ENCODE measurements at places on chromosomes 13 and 19.

DNA sequence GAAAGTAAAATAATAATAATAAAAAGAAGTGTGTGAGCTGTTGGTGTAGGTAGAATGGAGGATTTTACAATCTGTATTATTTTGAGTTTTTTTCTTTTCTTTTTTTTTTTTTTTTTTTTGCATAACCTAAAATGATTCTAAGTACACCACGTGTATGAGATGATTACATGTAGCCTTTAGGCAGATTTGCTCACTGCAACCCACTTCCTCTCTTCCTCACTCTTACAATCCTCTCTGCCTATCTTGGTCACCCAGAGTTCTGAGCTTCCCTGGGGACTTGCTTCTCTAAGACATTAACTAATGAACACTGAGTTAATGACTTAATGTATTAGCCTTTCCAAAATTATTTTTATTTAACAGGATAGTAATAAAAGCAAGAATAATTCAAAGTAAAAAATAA, 1169.6 kb downstream of the EFNB2 start:
- DNase-seq, result no peak

DNA sequence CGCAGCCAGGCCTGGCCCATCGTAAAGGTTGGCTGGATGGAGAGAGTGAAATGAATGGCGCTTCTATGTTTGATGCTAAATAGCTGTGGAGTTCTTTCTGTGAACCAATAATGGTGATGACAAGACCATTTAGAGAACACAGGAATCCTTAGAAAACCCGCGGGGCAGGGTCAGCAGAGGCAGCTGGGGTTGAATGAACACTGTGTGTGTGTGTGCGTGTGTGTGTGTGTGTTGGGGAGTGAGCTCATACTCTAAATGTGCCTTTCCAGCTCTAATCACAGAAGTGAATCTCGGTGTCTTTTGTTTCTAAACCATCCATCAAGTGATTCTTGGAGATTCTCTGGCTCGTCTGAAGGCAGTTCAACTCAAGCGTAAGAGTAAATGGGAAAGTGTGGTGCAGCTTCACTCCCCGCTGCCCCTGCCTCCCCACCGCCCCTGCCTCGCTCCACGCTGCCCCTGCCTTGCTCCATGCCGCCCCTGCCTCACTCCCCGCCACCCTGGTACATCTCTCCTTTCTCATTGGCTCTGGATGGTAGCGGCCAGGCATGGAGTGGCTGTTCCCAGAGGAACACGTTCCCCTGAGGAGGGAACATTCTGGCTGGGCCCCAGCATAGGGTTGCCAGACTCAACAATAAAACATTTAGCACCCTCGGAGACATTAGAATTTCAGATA, 21.2 kb downstream of the TMPRSS9 start:
- DNase-seq, result no peak

DNA sequence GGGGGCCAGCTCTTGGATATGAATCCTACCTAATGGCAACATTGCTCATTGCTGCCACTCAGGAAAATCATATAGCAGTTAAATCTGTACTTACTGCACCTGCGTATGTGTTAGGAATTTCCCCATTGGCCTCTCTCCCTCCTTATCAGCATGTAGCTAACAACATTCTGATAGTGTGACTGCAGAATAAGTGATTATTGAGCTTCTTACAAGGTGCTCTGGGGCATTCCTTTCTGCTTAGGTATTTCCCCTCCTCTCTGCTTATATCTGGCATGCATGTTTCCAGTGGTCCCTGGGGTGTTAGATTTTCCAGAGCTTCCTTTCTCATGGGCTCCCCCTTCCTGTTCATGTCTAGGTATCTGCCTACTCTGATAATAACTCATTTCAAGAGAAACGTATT, 414.1 kb upstream of the SLITRK1 start:
- no peak for DNase-seq

DNA sequence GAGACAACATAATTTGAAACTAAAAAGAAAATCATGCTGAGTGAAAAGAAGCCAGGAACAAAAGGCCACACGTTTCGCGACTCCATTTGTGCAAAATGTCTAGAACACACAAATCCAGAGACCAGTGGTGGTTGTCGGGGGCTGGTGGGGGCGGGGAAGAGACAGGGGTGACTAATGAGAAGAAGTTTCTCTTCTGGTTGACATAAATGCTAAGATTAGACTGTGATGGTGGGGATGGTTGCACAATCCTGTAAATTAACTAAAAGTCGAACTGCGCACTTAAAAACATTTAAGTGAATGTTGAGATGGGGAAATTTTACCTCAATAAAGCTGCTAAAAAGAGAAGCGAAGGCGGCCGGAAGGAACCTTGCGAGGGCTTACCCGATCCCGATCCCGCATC, 7.1 kb downstream of the AKAP8 start:
- DNase-seq, result peak; percentile 17

DNA sequence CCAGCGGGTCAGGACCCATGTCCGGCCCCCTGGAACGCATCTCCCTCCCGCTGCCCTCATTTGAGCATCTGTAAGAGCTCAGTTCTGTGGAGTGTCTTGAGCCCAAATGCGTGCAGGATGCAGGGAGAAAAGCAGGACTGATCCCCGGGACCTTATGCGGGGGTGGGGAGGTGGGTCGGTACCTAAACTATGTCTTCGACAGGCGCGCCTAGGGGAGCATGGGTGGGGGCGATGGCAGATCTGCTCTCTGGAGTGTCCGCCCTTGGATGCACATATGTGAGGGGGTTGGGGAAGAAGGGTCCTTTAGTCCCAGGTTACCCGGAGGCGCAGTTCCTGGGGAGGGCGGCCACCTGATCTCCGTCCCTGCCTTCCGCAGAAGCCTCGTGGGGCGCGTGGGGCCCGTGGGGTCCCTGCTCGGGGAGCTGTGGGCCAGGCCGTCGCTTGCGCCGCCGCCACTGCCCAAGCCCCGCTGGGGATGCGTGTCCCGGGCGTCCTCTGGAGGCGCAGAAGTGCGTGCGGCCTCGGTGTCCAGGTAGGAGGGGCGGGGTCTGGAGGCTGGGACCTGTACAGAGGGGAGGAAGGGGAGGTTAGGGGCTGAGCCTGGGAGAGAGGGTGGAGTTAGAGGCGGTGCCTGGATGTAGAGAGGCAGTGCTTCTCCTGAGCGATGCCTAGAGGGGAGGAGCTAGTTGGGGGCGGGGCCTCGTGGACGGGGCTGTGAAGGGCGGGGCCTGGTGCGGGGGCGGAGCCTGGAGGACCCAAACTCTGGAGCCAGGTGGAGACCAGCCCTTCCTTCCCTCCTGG, 2.9 kb downstream of the CILP2 start:
- peak; percentile 85 for DNase-seq

Data from stimulated activated CD4-positive, alpha-beta T cell treated with anti-CD3 and anti-CD28 coated beads, Interleukin-2, amount 100 ng/mL, for 48 hours (primary cell).